ENCODE measurements at places on chromosomes 12 and 14.

DNA sequence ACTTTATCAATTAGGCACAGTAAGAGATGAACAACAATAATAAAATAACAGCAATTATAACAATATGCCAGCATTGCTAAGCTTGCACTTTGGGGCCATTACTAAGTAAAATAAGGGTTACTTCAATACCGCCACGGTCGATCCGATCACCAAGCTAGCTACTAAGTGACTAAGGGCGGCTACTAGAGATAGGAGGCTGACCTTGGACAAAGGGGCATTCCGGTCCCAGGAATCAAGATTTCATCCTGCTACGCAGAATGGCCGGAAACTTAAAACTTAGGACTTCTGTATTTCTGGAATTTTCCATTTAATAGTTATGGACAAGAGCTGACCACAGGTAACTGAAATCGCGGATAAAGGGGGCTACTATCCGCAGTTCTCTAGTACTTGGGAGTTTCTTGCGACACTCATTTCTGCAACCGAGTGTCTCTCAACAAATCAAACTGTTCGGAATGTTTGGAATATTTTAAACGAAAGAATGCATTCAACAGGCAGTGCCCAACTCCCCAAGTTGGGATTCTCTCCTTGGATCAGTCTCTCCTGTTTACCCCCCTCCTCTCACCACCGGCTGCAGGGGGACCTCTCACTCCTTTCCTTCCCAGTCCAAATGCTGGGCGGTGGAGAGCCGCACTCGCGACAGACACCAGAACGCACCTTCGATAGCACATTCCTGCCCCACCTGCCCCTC is 650 bp downstream of the HEBP1 start:
- peaks cover 33% of the 10 kb centered on the region for H3K4me1 ChIP-seq
- peak overlapping the region; percentile 92 for H3K4me3 ChIP-seq
- no peaks in the 10 kb centered on the region for H3K36me3 ChIP-seq
- peaks cover 6% of the 10 kb centered on the region for H3K27me3 ChIP-seq
- no peak overlapping the region for H3K27ac ChIP-seq

DNA sequence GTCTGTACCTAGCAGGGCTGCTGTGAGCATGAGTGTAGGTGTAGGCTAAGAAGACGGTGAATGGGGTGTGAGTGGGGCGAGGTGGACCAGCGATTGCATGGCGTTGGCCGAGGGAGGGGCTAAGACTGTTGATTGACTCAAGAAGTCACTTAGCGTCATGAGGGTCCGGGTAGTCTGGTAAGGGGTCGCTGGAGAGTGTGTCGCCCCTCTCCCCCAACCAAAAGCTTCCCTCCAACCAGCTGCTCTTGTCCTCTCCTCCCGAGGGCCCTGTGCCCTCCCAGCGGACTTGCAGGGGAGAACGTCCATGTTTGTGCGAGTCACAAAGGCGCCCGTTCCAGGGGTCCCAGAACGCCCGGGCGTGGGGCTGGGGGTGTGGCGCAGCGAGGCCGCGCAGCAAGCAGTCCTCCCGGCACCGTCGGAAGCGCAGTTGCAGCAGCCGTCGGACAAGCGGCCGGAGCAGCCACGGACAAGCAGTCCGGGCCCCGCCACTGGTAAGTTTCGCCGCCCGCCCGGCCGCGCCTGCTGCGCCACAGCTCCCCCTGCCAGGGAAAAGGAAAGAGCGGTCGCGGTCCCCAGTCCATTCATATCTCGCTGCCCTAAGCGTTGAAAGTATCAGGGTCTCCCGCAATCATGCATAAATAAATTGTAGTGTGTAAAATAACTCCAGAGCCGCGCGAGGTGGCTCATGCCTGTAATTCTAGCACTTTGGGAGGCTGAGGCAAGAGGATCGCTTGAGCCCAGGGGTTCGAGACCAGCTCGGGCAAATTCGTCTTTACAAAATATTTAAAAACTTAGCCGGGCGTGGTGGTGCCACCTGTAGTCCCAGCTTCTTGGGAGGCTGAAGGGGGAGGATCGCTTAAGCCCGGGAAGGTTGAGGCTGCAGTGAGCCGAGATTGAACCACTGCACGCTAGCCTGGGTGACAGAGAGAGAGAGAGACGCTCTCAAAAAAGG is at the start of gene CCDC63:
Gene CCDC63 (plus strand): TSS at position 373 of the 952 bp plus-strand sequence. CDS start 5,968 bp downstream, outside the sequence.
- peaks cover 5% of the 10 kb centered on the region for H3K4me1 ChIP-seq
- H3K27me3 ChIP-seq: peaks cover 27% of the 10 kb centered on the region
- H3K36me3 ChIP-seq: no peaks in the 10 kb centered on the region

- DNase-seq: no peak
- H3K36me3 ChIP-seq: no peaks in the 10 kb centered on the region
- no peaks in the 10 kb centered on the region for H3K4me1 ChIP-seq
- H3K27ac ChIP-seq: no peak overlapping the region
- peaks cover 15% of the 10 kb centered on the region for H3K27me3 ChIP-seq
These were observed 79.3 kb upstream of the FZD10 start for GRCh38 chr12:130083002-130083401.

DNA sequence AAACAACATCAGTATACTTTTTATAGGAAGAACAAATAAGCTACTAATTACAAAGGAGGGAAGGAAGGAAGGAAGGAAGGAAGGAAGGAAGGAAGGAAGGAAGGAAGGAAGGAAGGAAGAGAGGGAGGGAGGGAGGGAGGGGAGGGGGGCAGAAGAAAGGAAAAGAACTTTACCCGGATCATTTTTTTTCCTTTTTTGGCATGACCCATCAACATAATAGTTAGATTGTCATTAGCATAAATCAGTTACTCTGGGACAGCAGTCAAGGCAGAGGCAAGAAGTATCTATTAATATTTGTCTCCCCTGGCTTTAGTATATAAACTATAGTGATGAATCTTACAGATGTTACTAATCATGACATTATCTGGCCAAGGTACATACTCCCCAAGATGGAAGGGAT is 35.2 kb upstream of the TSPAN8 start:
- H3K4me1 ChIP-seq: no peaks in the 10 kb centered on the region
- no peak for DNase-seq
- H3K36me3 ChIP-seq: no peaks in the 10 kb centered on the region
- H3K27me3 ChIP-seq: no peaks in the 10 kb centered on the region
- H3K27ac ChIP-seq: no peak overlapping the region

GRCh38 chr14:75720842-75721498 is 59.9 kb downstream of the TTLL5 start:
- peaks cover 2% of the 10 kb centered on the region for H3K4me1 ChIP-seq
- no peak overlapping the region for H3K4me3 ChIP-seq
- DNase-seq: no peak
- H3K27ac ChIP-seq: no peak overlapping the region
